Astrocyte (in vitro differentiated cells and primary cell): ENCODE measurements at places on chromosomes 3 and 15.
A peak's percentile ranks its signal among the peaks of the same experiment; 100 is the strongest.

DNA sequence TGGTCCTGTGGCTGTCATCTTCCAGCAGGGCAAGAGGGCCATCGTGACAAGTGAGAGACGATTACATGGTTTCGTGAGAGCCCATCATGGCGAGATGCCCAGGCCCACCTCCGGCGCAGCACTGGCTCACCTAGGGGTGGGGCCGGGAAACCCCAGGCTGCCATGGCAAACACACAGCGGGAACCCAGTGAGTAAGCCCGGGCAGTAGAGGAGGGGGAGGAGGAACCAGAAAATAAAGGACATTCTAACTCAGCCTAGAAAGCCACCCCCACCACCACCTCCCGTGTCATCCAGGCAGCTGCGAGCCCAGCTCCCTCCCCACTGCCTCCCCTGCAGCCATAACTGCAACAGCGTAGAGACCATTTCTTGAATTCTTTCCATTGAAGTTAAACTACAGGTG lies 52.3 kb downstream of the PCSK6 start:
- DNase-seq: no peak

DNA sequence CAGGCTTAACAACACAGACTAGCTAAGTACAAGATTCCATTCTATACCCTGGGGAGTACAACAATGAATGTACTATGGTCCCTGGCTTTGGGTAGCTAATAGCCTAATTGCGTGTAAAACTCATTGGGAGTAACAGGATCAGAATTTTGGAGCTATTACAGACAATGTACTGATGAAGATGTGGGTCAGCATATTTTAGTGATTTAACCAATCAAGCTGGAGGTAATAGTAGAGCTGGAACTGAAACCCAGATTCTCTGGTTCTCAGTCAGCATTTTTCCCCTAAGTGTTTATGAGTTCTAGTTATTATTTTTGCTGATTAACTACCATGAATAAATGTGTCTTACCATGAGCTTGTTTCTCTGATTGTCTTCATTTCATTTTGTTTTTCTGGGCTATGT lies 578.7 kb downstream of the NLGN1 start:
- no peak for DNase-seq

GRCh38 chr3:17473761-17474160 lies 268.7 kb downstream of the TBC1D5 start:
- DNase-seq: no peak

GRCh38 chr3:20478436-20478835 lies 292.4 kb upstream of the SGO1 start:
- no peak for DNase-seq

- no peak for DNase-seq
These were observed 115.7 kb upstream of the BFSP2 start for GRCh38 chr3:133283958-133284807.

GRCh38 chr15:34214135-34214534 lies 4.2 kb upstream of the KATNBL1 start:
- no peak for DNase-seq

GRCh38 chr3:65425880-65426279 lies 612.8 kb downstream of the MAGI1 start:
- DNase-seq: no peak

- DNase-seq: no peak
These were observed 327.1 kb downstream of the ZIC1 start for GRCh38 chr3:147736226-147736625.

- DNase-seq: no peak
These were observed 467.4 kb upstream of the BCHE start for GRCh38 chr3:166304584-166304983.

DNA sequence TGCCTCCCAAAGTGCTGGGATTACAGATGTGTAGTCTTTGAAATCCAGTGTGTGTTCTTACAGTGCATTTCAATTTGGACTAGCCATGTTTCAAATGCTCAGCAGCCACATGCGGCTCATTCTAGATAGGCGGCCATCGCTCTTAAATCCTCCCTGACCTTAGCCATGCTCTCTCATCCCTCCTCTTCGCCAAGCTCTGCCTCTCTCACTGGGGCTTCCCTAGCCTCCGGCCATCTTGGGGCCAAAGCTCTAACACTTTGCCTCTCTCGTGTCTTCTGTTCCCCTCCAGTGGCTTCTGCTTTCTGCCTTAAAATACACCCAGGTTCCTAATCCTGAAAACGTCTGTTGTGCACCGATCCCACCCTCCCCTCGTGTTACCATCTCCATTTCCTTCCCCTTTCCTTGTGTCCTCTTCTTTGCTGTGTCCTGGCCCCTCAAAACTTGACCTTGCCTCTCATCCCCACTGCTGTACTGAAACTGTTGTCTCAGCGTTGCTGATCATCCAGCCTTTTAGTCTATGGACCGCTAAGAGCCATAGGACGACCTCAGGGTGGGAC lies 1.4 kb upstream of the GHRL start:
- no peak for DNase-seq

DNA sequence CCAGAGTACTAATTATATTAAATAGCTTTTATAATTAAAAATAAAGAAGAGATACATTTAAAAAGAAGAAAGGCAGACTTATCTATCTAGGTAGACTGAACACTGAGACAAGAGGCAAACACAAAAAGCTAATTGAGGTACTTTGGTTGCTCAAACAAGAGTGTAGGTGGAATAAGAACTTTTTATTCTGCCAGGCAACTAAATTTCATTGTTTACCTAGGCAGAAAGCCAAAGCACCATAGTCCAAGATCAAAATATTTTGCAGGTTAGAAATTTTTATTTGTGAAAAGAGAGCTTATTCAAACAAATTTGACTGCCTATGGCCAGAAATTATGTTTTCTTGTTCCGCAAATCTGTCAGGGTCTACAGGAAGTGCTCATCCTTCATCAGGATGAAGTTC lies 499.6 kb upstream of the GBE1 start:
- DNase-seq: no peak

- DNase-seq: peak; percentile 6
These were observed 42.1 kb upstream of the TASOR start for GRCh38 chr3:56725175-56725574.

GRCh38 chr3:50212971-50213370 lies 7.9 kb downstream of the SLC38A3 start:
- DNase-seq: no peak

DNA sequence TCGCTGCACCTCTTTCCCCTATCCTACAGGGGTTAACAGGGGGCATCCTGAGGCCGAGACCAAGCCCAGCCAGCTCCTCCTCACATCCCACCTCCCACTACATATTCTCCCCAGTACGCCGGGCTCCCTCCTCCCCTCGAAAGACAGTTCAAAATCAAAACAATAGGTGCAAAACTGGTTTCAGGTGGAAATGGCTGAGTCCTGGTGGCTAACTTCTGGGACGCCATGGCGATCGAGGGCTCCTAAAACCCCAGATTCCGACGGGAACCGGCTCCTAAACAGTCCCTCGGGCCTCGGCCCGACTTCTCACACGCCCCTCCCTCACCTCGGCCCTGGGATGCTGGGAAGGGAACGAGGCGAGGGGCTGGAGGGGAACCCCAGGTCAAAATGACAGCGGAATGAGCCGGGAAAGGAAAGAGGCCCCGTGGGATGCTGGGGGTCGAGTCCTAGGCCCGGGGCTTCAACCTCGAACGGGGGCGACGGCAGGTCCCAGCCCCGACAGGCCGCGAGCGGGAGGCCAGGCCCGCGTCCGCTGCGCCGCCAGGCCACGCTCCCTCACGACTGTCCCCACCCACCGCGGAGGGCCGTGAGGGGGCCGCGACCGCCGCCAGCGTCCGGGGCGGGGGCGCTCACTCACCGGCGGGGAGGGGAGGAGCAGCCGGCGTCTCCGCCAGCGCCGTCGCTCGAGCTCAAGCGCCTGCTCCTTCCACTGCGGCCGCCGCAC lies 492 bp downstream of the TMCC1 start:
- DNase-seq: peak; percentile 19

DNA sequence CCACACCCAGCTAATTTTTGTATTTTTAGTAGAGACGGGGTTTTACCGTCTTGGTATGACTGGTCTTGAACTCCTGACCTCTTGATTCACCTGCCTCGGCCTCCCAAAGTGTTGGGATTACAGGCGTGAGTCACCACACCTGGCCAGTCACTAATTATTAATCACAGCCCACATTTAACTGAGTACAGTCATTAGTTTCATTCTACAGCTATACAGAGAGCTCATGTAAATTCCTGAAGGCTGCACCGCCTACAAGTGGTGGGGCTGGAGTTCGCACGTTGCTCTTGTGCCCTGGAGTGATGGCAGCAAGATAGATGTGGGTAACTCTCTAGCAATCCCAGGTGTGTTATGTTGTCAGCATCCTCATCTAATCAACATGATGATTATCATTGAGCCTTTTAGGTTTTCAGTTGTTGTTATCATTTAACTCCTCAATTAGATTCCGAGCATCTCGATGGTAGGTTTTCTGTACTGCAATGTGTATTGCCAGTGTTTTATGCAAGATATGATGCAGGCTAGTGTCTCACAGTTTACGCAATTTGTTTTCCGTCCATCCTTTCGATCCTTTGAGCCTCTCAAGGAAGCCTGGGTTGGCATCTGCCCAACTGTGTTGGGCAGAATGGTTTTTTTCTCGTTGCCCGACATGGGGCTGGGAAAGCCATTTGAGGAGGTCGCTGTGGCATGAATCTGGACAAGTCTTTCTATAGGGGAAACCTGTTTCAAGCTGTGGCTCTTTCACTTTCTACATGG lies 216.3 kb downstream of the LPP start:
- no peak for DNase-seq

DNA sequence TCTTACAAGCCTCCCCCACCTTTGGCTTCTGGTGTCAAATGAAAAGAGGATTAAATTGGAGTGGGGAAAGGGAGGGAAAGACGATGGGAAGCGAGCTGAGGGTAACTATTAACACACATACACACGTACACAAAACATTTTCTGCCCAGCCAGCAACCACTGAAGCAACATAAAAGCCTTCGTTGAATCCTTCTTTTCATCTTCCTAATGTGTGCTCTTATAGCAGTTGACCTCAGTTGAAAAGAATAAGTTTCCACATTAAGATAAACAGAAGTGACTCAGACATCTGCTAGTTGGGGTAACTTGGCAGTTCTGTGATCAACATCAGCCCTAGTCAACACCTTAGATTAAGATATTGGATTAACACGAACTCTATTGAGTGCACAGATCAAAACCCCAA lies 558.5 kb downstream of the MECOM start:
- DNase-seq: peak; percentile 85

- no peak for DNase-seq
These were observed 640 bp downstream of the MB21D2 start for GRCh38 chr3:192917028-192917403.

DNA sequence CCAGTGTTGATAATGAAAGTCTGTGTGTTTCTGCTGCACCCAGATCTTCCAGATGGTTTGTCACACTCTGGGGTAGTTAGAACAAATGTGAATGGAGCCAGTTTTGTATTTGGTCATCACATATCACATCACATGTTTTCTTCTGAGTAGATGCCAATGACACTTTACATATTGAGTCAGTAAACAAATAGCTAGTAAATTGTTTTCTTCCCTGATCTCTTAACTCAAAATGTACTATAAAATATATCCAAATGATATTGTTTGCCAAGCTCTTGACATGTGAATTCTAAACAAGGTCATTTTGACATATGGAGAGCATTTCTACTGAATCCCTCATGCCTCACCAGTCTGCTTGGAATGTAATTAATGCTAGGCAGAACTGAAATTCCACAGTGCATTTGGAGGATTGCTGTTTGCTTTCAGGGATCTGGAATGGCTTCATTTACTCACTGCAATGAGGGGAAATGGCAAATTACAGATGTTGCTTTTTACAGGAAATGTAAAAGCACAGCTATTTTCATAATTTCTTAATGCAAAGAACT lies 45.0 kb downstream of the PDHB start:
- DNase-seq: peak; percentile 79

DNA sequence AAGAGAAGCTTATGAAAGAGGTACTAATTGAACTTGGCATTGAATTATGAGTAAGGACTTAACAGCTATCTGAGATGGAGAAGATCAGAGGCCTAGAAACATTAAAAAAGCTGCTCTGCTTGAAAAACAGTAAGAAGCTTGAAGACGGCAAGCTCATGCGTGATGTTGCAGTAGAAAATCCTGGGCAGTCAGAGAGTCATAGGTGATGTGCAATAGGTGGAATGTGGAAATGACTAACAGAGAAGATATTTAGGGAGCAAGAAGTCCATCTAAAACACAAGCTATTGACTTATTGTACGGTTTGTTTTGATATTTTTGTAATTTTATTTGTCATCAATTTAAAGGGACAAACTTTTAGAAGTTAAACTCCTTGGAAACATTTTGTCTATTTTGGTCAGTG lies 1101.4 kb downstream of the ROBO2 start:
- peak; percentile 83 for DNase-seq

DNA sequence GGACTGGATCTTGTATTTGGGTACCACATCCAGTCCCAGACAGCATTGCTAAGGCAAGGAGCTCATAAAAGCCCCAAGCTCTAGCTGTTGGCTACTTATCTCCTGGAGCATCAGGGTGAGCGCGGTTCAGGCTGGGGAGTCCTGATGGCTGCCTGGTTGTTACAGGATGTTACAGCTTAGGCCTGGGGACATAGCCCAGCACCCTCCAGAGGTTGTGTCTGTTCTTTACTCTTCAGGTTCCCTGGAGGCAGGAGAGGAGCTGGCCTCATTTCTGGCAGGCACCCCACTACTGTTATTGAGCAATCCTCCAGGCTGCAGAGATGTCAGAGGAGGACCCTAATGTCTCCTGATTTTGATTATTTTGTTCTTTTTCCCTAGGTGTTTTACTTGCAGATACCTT lies 26.6 kb downstream of the APBA2 start:
- no peak for DNase-seq

DNA sequence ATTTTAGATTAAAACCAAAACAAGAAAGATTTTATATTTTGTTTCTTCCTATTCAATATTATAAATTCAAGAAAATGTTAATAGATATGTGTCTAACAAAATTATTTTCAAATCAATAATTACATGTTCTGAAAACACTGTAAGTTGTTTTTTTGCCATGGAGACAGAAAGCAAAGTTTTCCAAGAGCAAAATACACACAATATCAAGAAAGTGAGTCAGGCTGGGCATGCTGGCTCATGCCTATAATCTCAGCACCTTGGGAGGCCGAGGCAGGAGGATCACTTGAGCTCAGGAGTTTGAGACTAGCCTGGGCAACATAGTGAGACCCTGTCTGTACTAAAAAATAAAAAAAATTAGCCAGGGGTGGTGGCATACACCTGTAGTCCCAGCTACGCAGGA lies 71.7 kb downstream of the TTC23 start:
- DNase-seq: no peak

DNA sequence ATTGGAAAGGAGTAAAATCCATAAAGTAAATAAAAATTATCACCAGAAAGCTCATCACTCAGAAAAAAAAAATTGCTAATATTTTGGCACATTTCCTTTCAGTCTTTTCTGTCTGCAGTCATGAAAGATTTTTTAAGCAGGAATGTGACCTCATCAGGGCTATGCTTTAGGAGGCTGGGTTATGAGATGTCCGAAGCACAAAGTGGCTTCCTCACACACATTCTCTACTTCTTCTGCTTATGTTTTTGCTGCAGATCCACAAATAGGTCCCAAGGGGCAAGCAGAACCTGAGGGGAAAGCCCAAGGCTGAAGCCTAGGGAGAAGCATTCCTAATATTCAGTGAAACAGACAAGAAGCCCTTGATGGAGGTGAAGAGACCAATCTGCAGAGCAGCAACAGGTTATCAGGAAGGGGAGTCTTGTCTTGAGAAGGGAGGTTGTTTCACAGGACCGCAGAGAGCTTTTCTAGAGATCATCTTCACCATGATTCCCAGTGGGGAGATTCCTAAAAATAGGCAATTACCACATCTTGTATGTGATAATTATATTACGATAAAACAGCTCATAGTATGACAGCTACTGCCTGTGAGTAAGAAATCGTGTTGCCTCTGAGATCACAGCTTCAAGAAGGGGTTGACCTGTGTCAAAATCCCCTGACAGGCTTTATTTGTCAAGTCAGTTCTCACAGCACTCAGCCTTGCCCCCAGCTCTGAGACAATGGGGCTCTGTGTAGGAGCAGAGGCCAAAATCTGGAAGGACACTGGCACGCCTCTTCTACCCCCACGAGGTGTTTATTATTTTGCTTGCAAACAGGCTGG lies 60.5 kb downstream of the IGF2BP2 start:
- peak; percentile 49 for DNase-seq
